ENCODE measurements at places on chromosomes 6 and 20.

GRCh38 chr20:14049111-14049510 is 53.8 kb downstream of the MACROD2 start:
- DNase-seq = no peak

DNA sequence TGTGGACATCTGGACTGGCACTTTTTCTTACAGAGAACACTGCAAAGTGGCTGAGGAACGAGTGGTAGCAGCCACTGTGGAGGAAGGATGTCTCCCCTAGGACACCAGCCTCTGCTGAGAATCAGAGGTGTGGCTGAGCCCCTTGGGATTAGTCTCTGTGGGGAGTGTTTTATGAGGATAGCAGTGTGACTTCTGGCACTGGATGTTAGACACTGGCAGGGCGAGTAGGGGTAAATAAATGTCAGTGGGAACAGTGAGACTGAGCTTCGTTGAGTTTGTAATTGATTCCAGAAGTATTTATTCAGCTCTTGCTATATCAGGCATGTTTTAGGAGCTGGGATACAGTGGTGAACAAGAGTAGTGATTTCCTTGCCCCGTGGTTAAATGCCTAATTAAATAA is 124.0 kb downstream of the JARID2 start:
- peak; percentile 41 for DNase-seq

DNA sequence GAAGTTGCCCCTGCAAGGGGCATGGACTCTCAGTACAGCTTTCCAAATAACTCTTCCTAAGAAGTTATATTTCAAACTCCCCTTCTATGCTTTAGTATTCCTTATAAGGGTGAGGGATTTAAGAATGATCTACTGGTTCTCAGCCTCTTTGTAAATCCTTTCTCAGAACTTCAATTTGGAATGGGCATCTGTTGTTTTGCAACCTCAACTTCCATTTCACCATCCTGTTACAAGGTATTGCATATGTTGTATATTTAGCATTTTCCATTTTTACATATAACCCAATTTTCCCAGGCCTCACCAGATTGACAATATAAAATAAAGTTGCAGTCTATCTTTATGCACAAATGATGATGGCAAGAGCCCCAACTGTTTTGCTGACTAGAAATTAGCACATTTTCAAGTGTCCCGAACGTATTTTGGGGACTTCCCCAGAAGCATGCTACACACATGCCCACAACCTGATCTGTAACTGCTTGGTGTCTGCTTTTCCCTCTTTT is 154.9 kb upstream of the CARMIL1 start:
- DNase-seq = no peak

DNA sequence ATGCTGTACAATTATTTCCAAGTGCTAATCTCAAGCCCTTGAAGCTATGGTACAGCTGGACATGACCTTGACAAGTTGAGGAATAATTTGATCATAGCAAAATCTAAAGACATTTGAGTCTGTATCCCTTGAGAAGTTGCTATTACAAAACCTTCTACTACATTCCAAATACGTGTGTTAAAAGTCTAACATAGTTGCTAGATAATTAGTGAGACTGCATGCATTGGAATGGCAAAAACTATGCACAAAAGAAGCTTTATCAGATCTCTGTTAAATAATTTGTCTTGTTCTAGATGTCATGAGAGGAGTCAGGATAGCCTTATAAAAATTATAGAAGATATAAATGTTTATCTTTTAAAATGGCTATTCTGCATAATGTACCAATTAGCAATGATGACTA is 127.8 kb downstream of the GJA1 start:
- no peak for DNase-seq

DNA sequence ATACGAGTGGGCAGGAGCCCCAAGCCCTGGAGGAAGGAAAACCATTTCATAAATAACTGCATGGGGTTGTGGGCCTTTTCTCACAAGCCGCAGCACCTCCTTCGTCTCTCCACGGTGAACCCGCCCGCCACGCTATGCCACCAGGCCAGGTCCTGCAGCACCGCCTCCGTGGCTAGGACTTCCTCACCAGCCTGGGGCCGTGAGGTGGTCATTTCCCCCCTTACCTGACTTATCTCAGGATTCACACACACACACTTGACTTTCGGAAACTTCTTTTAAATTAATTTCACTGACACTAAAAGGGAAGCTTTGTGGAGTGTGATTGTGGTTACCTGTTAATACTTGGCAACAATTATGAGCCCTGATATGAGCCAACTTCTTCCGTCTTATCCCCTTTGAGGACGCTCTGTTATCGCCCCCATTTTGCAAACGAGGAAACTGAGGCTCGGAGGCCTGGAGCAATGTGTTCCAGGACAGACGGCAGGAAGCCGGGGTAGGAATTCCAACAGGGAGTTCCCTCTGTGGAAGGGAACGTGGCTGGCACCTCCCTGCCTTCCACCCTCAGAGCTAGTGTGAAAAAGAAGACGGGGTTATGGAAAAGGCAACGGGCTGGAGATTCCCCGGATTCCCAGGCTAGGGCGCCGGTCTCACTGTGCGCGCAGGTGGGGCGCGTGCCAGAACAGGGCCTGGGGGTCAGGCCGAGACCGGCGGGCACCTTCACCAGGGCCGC is 817 bp upstream of the SLCO4A1 start:
- DNase-seq = no peak

DNA sequence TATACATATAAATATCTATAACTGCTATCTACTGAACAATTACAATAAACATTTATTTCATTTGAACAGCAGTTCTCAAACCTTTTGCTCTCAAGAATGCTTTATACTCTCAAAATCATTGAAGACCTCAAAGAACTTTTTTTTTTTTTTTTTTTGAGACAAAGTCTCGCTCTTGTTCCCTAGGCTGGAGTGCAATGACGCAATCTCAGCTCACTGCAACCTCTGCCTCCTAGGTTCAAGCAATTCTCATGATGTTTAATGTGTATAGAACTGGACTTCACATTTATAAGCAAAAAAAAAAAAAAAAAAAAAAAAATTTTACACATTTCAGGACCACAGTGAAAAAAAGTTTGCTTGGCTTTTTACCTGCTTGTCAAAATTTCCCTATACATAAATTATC is 11.7 kb downstream of the UBE2V1 start:
- DNase-seq = no peak

DNA sequence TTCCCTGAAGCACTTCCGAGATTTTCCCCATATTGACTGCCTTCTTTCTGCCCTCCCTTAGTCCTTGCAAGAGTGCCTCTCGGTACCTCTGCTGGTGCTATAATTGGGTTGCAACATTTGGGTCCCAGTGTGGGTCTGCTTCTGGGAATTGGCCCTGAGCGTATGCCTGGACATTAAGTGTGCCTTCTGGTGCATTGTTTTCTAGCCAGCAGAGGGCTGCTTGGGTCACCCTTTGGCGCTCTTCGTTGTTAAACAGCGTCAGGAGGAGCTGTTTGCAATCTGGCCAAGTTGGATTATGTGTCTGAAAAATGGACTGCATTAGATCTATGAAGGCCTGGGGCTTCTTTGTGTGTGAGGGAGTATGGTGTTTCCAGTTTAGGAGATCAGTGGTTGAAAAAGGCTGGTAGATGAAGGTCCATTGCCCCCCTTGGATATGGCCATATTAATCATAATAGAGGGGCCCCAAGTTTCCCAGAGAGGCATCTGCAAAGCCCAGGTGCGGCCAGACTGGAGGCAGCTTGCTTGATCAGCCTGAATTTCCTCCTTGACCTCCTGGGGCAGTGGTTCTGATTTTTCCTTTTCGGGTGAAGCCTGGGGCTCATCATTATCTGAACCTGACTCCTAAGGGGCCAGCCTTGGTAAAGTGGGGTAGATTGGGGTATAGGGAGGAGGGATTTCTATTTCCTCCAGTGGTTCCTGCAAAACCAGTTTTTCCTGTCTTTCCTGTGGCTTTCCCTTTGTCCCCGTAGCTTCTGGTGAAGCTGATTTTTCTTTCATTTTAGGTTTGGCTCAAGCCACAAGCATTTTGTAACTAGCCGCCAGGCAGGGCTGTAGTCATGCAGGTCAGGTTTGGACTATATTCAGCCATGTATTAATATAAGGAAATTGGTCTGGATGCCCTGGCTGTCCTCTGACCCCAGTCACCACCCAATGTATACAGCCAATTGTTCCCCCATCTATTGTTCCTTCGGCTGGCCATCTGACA is 85.4 kb upstream of the GPR6 start:
- DNase-seq = no peak

DNA sequence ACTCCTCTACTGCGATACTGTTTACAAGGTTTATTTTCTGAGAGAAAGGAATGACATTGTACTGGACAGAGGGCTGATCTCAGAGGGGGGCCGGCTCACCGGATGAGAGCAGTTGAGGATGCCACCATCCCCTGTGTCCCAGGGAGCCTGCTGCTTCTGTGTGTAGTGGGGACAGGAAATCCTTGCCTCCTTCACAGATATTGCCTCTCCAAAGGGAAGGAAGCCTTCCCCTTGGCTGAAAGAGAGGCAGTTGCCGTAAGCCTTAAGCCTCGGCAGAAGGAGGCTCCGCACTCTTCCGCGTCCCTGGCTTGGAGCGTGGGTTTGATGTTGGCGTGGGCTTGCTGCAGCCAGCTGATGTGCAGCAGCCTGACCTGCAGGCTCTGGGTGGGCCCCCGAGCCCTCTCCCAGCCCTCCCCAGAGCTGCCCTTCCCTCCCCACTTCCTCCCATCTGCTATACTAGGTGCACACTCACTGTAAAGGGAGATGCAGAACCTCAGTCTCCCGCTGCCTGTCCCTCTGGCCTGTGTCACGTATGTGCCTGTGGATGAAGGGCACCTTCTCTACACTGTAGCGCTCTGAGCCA is 45.7 kb upstream of the RPS6KA2 start:
- no peak for DNase-seq

DNA sequence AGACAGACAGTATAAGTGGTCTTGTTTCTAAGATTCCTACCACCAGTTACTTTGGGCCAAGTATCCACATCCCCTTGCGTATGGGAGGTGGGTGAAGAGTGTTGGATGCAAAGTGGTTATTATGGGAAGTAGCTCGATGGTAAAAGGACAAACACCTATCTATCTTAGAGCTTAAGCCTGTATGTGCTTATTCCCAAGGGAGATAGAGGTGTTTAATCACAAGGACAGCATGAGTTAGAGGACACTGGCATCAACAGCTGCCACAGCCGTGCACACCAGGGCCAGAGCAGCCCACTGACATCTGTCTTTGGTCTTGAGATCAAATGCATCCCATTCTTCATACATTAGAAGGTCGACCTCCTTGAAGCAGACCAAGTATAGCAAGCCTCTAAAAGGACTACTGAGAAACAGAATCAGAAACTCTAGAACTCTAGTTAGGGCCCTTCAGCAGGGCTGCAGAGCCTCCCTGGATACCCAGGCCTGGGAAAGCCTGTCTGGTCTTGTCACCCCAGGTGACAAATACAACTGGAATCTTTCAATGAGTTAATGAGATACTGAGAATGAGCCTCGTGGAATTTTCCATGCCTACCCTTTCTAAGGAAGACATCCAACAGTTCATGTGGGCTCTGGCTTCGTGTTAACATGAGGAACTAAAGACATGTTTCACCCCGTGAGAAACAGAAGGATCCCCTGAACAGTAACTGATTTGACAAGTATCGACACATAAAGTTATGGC is 28.7 kb downstream of the TXNDC5 start:
- DNase-seq = no peak

GRCh38 chr6:6826095-6826901 is 237.8 kb downstream of the LY86 start:
- DNase-seq = peak; percentile 40

- DNase-seq = no peak
Measured at GRCh38 chr20:53842301-53843099, 227.9 kb downstream of the BCAS1 start.

- no peak for DNase-seq
Measured at GRCh38 chr6:167122041-167122826, 662 bp upstream of the CCR6 start.

- DNase-seq = no peak
Measured at GRCh38 chr6:139452148-139452876, 77.9 kb upstream of the CITED2 start.

DNA sequence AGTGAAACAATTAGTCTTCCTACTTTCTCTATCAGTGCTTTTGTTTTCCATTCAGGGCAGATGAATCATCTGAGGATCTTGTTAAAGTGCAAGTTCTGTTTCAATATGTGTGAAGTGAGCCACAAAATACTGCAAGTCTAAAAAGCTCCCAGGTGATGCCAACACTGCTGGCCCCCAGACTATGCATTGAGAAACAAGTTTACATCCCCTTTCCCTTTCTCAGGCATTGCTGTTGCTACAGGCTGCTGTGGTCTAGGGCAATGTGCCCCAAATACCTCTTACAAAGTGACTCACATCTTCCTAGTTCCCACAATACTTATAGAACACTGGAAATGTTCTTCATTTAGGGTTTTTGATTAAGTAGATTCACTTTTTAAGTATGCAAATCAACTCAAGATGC is 31.8 kb downstream of the ABRACL start:
- DNase-seq = no peak

DNA sequence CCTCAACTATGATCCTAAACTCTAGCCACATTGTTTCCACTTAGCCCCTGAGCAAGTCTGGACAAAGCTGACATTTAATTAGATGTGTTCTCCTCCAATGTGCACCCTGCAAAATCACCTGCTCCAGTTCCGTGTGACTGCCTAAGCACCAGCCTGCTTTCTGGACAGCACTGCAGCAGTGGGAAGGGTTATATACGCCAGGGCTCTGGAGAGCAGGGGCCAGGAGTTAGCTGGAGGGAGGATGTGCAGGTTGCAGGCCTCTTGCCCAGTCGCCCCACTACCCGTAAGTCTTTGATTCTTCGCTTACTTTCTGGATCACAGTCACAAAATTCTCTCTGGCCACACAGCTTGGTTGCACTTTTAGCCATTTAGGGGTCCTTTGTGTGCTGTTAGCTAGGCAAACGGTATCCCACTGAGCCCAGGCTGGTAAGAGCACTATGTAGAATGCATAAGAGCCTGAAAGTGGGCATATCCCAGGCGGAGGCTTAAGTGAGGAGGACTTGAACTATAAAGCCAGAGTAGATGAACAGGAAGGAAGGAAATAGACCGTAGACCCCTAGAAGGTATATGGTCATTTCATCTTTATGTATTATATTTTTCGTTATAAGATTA is 10.7 kb upstream of the PLEKHG1 start:
- DNase-seq = no peak

- no peak for DNase-seq
Measured at GRCh38 chr6:125793280-125793679, 2.5 kb downstream of the NCOA7 start.

GRCh38 chr6:142721215-142721920 is 223.6 kb downstream of the HIVEP2 start:
- DNase-seq = no peak

- no peak for DNase-seq
Measured at GRCh38 chr6:100461917-100462705, 2.6 kb downstream of the SIM1 start.

DNA sequence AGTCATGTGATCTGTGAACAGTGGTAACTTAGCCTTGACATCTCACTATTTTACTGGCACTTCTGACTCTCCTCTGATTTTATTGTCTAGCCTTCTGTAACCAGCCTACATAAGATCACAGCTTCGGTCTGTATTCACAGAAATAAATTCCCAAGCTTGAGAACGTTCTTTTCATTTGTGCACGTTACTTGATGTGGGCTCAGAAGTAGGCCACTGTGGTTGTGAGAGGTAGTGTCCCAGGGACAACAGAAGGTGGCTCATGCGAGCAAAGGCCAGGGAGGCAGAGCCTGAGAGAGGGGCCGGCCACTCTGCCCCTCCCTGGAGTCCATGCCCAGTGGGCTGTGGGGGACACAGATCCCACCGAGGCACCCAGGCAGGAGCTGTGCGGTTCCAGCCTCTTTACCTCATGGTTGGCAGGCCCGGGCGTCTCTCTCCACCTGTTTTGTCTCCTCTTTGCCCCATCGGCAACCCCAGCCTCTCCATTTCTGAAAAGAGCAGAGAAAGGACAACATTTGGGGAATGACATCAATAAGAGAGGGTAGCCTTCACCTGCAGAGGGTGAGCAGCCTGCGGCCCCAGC is 207.5 kb upstream of the CST7 start:
- no peak for DNase-seq

GRCh38 chr20:3430376-3431069 is 23.1 kb upstream of the DNAAF9 start:
- no peak for DNase-seq
